Spinal cord (tissue), 10 donors: ENCODE measurements at places on chromosomes 7 and 10. TPM values are rescaled to one million over a fixed set of nuclear protein-coding genes. Genes with fewer than 3 reads are reported as not detected.

COL26A1 gene
- total RNA-seq, result 17.4 TPM

CYTH3 gene
- 26.9 TPM for total RNA-seq

BEND7 gene
- total RNA-seq, result 22.5 TPM

ZPBP gene
- total RNA-seq, result not detected

PRKAR1B gene
- 53.1 TPM for total RNA-seq

NPC1L1 gene
- total RNA-seq, result 0.06 TPM

ZNF775 gene
- total RNA-seq, result 7.3 TPM

GRCh38 chr10:84523526-84523925 lies 195.1 kb downstream of the CCSER2 start:
- no peak for DNase-seq

DNA sequence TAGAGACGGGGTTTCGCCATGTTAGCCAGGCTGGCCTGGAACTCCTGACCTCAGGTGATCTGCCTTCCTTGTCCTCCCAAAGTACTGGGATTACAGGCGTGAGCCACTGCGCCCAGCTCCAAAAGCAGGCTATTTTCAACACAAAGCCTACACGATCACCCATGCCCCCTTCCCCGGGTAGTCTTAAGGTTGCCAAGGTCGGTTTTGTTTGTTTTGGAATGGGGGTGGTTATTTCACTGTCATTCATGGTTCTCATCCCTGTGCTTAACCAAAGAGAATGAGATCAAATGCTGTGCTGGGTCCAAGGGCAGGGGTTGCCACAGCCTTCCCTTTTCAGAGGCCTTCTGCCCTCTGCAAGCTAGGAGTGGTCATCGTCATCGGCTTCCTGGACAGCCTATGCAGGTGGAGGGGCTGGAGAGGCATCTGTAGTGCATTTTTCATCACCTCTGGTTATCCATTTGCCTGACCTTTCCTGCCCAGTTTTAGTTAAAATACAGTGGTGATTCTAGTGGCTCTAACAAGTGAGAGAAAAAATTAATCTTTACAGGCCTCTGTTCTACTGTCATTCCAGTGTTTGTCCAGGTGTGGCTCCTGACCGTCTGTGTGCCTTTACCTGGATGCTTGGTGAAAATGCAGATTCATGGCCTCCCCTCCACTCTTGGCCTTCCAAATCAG lies 11.4 kb downstream of the BLVRA start:
- no peak for DNase-seq

GRCh38 chr10:1299041-1299726 lies 243.0 kb downstream of the WDR37 start:
- DNase-seq, result no peak
